Left ventricle myocardium inferior (tissue), 1 donor: ENCODE measurements at places on chromosomes 5 and 9. TPM values are rescaled to one million over a fixed set of nuclear protein-coding genes. Genes with fewer than 3 reads are reported as not detected.

DNA sequence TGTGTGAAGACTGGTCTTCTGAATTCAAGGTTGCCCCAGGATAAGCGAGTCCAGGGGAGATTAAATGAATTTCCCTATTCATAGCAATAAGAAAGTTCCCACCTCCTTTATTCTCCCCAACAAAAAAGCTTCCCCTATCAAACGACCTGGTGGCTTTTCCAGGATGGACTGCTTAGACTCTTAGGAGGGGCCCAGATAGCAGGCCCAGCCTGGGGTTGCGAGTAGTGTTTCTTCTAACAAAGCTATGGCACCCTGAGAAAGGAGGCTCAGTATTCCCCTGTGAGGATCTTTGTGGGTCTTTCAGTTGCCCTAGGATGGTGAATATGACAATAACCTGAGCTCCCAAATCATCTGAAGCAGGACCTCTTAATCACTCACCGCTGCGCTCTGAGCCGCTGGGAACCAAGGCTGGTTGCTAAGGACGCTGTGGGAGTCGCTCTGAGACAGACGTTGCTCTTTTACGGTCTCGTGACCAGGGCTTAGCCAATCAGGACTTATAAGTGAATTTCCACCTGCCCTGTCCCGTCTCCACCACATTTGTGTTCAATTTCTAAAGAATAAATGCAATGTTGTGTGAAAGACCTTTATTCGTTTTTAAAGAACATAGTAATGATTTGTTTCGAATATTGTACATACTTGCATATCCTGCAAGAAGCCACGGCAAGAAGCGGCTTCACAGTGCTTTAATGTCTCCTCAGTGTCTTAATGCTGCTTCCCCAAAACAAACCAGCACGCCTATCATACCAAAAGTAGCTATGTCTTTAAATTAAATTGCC, at the start of gene TMEM232:
Gene TMEM232 (minus strand): TSS at position 423 of the 776 bp plus-strand sequence. CDS start 59,319 bp downstream, outside the sequence.
- peak; percentile 51 for DNase-seq

GRCh38 chr5:172166030-172166826, 21.8 kb downstream of the STK10 start:
- no peak for DNase-seq

GRCh38 chr5:140632366-140633020, 482 bp downstream of the CD14 start:
- peak; percentile 42 for DNase-seq

- DNase-seq, result no peak
Observed at GRCh38 chr9:2026220-2026997, 11.3 kb downstream of the SMARCA2 start.

GRCh38 chr9:124122321-124122720, 110.8 kb downstream of the LHX2 start:
- no peak for DNase-seq

- no peak for DNase-seq
Observed at GRCh38 chr5:73962801-73963425, 336.9 kb downstream of the ARHGEF28 start.

DNA sequence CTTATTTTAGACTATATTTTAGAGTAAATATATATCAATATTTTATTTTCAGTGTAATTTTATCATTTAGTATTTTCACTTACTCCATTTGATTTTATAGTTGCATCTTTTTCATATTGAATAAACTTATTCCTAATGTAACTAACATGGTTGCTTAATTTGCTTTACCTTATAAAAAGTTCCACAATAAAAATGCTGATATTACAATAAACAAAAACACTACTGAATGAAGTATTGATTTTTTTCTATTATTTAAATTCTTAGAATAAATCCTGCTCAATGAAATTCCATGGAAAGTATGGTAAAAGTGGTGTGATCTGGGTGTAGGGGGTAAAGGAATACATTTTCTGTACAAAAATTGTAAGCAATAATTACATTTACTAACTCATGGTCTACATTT, 2074.9 kb upstream of the C9orf72 start:
- DNase-seq, result no peak

Gene MARCHF3
- 35.7 TPM for total RNA-seq
